Activated CD4-positive, alpha-beta T cell treated with anti-CD3 and anti-CD28 coated beads, Interleukin-2, amount 50 U/mL, for 4 hours (primary cell): ENCODE measurements at places on chromosomes 13 and 19.

GRCh38 chr19:5934774-5935472 is 20.9 kb downstream of the CAPS start:
- no peak for DNase-seq

DNA sequence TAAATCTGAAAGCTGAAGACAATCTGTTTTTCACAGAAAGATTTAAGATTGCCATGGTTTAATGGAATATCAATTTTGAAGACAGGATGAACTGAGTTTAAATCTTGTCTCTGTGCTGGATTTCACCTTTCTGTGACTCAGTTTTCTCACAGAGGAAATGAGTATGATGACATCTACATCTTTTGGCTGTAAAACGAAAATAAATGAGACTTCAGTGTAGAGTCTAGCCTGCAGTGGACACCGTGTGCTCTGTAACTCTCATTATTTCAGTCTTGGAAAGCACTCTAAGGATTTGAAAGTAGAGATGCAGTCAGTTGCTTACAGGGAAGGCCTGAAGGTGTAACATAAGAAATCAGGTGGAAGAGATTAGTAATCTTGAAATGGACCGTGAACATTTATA is 150.4 kb downstream of the NALCN start:
- no peak for DNase-seq

DNA sequence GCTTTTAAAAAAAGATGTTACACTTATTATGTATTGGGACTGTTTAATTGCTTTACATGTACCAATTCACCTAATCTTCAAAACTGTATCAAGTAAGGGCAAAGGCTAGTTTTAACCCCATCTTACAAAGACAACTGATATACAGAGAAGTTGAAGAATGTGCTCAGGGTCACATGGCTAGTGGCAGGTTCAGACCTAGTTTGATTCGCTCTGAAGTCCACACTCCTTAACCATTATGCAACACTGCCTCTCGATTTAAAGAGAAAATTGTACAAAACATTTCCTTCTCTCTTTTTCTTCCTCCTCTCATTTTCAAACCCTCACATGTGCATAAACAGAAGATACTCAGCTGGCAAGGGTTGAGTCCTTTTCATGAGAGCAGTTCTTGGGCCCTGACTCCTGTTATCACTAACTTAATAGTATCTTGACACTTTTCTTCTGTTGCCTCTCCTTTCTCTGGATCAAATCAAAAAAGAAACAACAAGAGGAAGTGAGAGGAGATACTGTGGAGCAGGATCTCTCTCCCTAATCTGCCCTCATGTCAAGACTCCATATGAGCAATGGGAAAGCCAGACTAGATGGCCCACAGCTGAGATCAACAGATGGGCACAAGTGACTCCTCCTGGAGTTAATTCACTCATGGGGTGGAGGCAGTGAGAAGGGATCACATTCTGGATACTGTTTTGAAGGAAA is 19.0 kb upstream of the N4BP2L1 start:
- DNase-seq, result no peak

- no peak for DNase-seq
These were observed at the start of gene RASA3 for GRCh38 chr13:114132419-114133121. Gene RASA3, minus strand, starts transcription at chr13:114132623. Its CDS starts 134 bp downstream, at chr13:114132489.

- no peak for DNase-seq
These were observed at the start of gene HCN2 for GRCh38 chr19:589693-590395. Gene HCN2, plus strand, starts transcription at chr19:589881. Its CDS starts 65 bp downstream, at chr19:589946.

DNA sequence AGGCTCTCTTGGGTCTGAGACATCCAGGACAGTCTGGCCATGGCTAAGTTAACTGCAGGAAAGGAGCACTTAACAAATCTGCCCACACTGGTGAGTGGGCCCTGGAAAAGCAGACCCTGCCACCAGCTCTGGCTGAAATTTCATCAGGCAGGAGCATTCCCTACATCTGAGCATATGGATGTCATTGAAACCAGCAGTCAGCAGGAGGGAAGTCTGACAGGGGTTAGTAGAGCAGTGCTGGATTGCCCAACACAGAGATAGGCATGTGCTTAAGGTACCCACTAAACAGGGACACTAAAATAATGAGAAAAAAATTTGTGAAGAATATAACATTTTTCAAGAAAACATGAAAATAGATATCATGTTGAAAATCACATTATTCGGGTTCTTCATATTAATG is 13.6 kb upstream of the ACOD1 start:
- no peak for DNase-seq

- peak; percentile 95 for DNase-seq
These were observed 16.0 kb upstream of the COLGALT1 start for GRCh38 chr19:17539238-17540117.

GRCh38 chr13:48902368-48902767 is 73.3 kb upstream of the FNDC3A start:
- DNase-seq, result no peak

DNA sequence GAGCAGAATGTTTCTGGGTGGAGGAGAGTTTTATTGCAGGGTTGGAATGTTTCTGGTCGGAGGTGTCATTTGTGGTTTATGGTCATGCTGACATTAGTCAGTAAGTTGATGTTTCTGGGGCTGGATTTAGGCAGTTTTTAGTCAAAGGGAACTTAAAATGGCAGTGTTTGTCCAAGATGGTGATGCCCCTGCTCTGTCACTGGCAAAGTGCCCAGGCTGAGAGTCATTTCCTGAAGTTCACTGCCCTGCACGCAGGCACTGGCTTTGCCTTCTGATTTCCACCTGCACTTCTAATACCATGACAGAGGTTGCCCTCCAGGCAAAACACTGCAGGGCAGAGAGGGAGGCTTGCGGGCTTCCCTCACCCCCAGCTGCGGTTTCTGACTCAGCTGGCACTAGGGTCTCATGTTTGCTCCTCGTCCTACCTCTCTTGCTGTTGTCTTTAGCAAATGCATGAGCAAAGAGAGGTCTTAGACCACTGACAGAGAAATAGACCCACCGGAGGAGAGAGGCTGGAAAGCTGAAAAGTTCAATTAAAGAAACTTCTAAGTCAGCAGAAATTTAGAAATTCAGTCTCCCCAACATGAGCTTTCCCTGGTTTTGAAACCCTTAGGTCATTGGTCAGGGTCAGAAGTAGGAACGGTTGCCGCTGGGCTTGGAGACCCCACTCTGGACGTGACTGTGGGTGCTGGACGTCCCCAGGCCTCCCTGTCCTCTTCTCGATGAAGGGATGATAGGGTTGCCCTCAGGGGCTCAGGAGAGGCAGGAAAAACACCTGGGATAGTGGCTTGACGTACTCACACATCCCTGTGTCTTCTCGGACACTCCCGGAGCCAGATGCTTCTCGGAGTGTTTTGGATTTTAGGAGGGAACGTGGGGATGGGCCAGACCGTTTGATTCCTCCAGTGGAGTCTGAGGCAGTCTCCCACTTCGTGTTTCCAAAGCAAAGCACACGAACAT is 26.3 kb downstream of the TMEM255B start:
- no peak for DNase-seq

- DNase-seq, result no peak
These were observed 576.7 kb upstream of the PCDH9 start for GRCh38 chr13:67806796-67807195.

DNA sequence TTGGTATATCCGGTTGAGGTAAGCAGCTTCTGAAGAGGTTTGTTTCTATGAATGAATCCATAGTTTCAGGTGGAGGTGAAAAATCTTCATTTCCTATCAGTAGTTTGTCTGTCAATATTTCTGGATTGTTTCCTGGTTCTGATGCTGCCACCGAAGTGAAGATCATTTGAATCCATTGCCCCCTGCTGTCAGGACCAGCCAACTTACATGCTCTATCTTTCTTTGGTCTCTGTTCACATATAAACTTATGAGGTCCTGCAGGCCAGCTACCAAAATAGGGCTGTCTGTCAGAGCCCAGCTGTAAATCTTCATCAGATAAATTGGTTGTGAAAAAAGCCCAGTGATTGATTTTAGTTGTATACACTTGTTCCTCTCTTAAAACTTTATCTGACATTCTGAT is 15.2 kb upstream of the N4BP2L1 start:
- DNase-seq, result peak; percentile 26

GRCh38 chr13:44118881-44119280 is 239.2 kb downstream of the LACC1 start:
- DNase-seq, result no peak

DNA sequence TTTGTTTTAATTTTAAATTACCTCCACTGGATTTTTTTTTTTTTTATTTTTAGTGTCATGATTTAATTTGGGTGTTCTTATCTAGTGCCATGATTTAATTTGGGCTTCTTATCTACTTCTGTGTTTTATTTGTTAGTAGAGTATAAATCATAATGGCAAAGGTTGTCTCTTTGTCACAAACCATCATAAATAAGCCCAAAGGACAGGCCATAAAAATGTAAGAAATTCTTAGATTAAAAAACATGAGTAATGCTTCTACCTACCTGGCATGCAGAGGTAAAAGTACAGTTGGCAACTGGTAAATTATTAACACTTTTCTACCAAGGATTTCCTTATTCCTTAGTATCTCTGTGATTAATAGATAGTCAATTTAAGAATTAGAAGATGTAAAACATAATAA is 55.2 kb downstream of the ERCC5 start:
- DNase-seq, result no peak

DNA sequence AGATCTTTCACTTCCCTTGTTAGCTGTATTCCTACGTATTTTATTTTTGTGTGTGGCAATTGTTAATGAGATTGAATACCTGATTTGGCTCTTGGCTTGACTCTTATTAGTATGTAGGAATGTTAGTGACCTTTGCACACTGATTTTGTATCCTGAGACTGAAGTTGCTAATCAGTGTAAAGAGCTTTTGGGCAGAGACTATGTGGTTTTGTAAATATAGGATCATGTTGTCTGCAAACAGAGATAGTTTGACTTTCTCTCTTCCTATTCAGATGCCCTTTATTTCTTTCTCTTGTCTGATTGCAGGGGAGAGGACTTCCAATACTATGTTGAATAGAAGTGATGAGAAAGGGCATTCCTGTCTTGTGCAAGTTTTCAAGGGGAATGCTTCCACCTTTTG is 160.3 kb upstream of the PCDH20 start:
- DNase-seq, result no peak

DNA sequence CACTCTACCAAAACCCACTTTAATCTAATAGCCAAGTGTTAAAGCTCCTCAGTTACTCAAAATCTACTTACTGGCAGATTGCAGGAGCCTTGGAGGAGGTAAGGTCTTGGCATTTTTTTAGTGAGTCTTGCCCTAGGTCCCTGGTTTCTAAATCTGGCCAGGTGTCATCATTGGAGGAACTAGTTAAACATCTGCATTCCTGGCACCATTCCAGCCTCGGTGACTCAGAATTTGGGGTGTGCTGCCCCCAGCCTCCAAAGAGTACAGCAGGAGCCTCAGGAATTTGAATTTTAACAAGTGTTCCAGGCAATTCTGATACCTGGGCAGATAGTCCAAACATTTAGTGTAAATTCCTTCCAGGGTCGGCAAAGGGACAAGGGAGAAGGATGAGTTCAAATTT is 37.4 kb downstream of the KLF5 start:
- no peak for DNase-seq

DNA sequence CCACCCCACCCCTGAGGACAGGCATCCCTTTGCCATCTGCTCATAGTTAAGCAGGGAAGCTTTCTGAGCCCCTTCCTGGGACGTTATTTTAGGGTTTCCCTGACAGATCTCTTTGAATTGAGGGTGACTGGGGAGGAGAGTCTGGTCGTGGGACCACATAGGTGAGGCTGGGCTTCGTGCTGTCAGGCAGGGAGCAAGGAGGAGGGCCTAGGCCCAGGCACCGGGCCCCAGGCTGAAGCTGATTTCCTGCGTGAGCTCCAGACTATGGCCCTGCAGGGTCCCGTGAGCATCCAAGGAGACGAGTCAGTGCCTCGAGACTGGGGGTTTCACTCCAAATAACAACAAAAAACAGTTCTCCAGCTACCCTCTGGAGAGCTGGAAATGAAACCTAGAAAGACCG is 60.4 kb downstream of the MYO9B start:
- no peak for DNase-seq

DNA sequence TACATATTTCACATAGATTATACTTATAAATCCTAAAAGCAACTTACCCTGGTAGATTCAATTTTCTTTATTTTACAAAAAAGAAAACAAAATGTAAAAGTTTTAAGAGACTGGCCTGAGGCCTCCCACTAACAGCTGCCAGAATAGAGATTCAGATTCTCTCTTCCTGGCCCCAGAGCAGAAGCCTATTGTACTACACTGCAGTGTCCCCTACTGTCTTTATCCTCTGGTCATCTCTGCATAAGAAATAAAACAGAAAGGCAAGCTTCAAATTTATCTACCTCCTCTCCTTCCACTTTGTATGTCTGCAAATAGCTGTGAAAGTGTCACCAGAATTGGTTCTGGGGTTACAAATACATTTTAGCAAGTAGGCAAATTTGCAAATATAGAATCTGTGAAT is 1004.1 kb upstream of the PCDH9 start:
- no peak for DNase-seq

GRCh38 chr19:7292950-7293761 is 1.1 kb downstream of the INSR start:
- no peak for DNase-seq

GRCh38 chr19:1773184-1773583 is 19.9 kb downstream of the ONECUT3 start:
- DNase-seq, result no peak

DNA sequence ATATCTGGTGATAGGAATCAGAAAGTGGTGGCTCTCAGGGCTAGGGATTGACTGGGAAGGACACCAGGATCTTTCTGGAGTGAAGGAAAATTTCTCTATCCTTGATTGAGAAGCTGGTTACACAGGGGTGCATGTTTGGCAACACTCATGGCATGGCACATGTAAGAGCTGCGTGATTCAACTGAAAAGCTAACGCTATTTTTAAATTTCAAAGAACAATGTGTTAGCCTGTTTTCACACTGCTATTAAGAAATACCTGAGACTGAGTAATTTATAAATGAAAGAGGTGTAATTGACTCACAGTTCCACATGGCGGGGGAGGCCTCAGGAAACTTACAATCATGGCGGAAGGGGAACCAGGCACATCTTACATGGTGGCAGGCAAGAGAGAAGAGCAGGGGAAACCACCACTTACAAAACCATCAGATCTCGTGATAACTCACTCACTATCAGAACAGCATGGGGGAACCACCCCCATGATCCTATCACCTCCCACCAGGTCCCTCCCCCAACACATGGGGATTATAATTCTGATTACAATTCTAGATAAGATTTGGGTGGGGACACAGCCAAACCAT is 7.4 kb downstream of the SIGLEC8 start:
- peak; percentile 13 for DNase-seq

DNA sequence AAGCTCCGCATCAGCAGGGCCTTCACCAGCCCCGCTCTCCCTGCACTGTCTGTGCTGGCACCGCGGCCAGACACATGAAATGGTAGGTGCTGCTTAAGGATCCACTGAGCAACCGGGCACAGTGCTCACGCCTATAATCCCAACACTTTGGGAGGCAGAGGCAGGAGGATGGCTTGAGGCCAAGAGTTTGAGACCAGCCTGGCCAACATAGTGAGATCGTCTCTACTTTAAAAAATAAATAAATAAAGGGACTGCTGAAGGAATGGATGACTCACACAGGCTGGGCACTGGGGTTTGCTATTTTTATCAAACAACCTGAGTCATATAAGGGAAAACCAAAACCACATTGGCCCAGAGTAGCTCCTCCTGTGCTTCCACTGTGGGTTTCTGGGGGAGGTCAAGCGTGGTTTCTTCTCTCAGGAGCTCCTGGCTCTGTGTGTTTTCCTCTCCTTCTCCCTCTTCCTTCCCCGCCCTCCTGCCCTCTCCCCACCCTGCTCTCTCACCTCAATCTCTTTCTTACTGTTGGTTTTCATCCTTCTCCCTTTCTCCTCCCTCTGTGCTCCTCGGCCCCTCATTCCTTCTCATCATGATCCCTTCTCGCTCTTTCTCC is 21.3 kb downstream of the VRK3 start:
- no peak for DNase-seq

GRCh38 chr13:31121379-31122140 is 40.1 kb downstream of the HSPH1 start:
- no peak for DNase-seq
